ENCODE measurements at places on chromosomes 12 and 14. TPM values are rescaled to one million over a fixed set of nuclear protein-coding genes. Genes with fewer than 3 reads are reported as not detected.

Gene POTEG
- not detected for total RNA-seq

Gene EML1
- 4.7 TPM for total RNA-seq

Gene TSHR
- total RNA-seq, result not detected

Gene ACVRL1
- 0.44 TPM for total RNA-seq

Gene ANKS1B
- total RNA-seq, result 1.5 TPM

Gene PIWIL1
- not detected for total RNA-seq

Gene CATSPERB
- total RNA-seq, result 10.2 TPM

Gene ADAMTS20
- not detected for total RNA-seq

Gene ARMH4
- total RNA-seq, result not detected

DNA sequence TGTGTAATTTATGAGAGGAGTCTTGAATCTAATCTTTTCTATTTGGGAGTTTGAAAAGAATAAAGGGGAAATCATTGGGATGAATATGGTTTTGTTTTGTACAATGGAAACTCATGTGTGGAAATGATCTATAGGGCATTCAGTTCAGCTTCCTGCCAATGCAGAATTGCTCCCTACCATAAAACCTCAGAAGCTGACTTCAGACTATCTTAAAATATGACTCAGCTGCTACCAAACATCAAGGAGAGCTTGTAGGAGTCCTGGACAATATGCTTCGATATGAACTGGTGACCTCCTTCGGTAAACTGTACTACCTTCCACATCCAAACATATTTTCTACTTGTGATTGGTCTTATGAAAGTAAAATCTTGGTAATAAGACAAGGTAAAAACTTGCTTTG, 160.6 kb downstream of the CAPZA3 start:
- H3K4me1 ChIP-seq, result no peaks in the 10 kb centered on the region
- no peak overlapping the region for H3K27ac ChIP-seq
- H3K4me3 ChIP-seq, result no peak overlapping the region
- H3K36me3 ChIP-seq, result no peaks in the 10 kb centered on the region
- H3K27me3 ChIP-seq, result no peaks in the 10 kb centered on the region

DNA sequence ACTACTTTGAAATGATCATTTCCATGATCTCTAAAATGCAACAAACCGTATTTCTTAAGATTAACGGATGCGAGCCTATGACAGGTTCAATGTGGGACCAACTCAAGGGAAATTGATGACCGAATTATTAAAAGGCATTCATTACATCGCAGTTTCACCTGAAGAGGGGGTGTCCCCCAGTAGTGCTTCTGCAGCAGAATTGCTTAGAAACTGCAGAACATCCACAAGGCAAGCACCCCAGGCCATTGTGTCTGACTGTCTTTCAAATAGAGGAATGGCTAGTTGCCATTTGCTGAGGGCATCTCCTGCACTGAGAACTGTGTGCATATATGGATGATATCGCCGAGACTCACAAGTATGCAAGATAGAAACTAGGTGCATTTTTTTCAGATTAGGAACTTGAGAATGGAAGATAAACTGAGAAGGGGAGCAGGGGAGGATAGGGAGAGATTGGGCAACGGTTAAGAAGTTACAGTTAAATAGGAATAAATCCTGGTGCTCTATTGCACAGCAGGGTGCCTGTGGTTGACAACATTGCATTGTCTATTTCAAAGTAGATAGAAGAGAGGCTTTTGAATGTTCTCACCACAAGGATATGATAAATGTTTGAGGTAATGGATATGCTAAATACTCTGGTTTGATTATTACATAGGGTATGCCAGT, 234.3 kb upstream of the PLEKHG7 start:
- H3K27me3 ChIP-seq, result no peaks in the 10 kb centered on the region
- peaks cover 12% of the 10 kb centered on the region for H3K4me1 ChIP-seq
- DNase-seq, result no peak
- H3K36me3 ChIP-seq, result no peaks in the 10 kb centered on the region
- H3K4me3 ChIP-seq, result no peak overlapping the region

DNA sequence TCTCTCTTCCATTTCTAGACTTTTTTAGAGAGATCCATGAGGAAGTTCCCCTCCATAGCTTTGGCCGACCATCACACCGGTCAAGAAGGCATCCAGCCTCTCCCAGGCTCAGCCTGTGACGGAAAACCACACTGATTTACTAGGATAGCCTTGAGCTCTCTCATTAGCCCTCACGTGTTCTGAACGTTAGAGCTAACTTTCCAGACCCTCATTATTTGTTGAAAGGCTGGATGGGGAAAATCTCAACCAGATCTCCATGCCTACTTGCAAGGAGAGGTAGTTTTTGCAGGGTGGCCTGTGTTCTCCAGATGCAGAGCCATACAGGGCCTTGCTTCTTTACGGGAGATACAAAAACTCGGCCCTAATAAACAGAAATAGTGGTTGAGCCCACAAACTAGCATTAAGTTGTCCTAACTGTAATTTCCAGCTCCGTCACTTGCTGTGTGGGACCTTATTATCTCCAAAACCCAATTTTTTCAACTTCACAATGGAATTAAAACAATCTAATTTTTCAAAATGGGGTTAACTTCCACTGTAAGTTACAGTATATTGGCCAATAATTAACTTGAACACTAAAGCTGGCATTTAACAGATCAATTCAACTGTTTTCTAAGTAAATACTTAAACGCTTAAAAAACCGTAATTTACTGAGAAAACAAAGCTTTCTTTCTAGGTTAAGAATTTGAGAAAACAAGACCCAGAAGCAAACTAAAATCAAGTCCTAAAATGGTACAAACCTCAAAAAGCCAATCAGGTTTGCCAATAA, 65.3 kb downstream of the KLHL28 start:
- peak overlapping the region; percentile 94 for H3K4me3 ChIP-seq
- no peak for DNase-seq
- H3K27me3 ChIP-seq, result no peaks in the 10 kb centered on the region
- peak overlapping the region; percentile 89 for H3K27ac ChIP-seq
- peaks cover 18% of the 10 kb centered on the region for H3K36me3 ChIP-seq
- peaks cover 11% of the 10 kb centered on the region for H3K4me1 ChIP-seq

- no peak for DNase-seq
- no peak overlapping the region for H3K27ac ChIP-seq
- H3K4me3 ChIP-seq, result no peak overlapping the region
- no peaks in the 10 kb centered on the region for H3K27me3 ChIP-seq
- H3K36me3 ChIP-seq, result no peaks in the 10 kb centered on the region
- no peaks in the 10 kb centered on the region for H3K4me1 ChIP-seq
Observed at GRCh38 chr12:72074065-72074464, 135.4 kb downstream of the TPH2 start.

GRCh38 chr12:72406111-72406510, 133.9 kb downstream of the TRHDE start:
- no peaks in the 10 kb centered on the region for H3K36me3 ChIP-seq
- no peak overlapping the region for H3K4me3 ChIP-seq
- no peaks in the 10 kb centered on the region for H3K4me1 ChIP-seq
- H3K27me3 ChIP-seq, result no peaks in the 10 kb centered on the region

DNA sequence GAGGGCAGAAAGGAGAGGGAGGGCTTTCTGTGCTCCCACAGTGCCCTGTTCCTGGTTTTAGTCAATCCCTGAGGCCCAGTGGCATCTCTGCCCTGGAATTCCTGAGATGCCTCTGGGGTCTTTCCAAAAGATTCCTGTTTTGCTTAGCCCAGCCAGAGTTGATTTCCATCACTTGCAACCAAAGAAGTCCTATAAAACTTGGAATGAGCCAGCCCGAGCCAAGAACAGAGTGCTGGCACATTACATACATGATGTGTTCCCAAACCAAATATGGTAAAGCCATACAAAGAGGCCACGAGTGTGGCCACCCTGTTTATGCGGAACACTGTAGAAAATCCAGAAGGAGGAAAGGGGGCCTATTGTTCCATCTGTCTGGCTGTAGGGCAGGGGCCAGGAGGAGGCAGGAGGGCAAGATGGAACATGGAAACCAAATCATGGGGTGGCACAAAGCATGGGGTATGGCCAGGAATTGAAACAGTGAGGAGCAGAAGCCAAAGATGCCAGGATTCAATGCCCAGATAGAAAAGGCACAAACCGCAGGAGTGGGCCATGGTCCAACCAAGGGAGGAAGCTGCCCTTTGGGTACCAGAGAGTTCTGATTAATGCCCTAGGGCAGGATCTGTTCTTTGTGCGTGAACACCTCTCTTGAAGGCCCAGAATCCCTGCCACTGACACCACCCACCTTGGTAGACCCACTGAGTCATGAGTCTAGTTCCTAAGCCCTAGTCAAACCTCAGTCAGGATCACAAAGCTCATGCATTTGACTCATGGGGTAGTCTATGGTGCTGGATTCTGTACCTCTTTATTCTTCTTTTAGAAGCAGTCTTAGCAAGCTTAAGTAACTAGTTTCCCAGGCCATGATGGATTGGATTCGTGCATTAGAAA, 75.2 kb downstream of the LRRC74A start:
- no peak for DNase-seq
- H3K36me3 ChIP-seq, result no peaks in the 10 kb centered on the region
- H3K27me3 ChIP-seq, result no peaks in the 10 kb centered on the region
- H3K4me1 ChIP-seq, result no peaks in the 10 kb centered on the region
- H3K4me3 ChIP-seq, result no peak overlapping the region

DNA sequence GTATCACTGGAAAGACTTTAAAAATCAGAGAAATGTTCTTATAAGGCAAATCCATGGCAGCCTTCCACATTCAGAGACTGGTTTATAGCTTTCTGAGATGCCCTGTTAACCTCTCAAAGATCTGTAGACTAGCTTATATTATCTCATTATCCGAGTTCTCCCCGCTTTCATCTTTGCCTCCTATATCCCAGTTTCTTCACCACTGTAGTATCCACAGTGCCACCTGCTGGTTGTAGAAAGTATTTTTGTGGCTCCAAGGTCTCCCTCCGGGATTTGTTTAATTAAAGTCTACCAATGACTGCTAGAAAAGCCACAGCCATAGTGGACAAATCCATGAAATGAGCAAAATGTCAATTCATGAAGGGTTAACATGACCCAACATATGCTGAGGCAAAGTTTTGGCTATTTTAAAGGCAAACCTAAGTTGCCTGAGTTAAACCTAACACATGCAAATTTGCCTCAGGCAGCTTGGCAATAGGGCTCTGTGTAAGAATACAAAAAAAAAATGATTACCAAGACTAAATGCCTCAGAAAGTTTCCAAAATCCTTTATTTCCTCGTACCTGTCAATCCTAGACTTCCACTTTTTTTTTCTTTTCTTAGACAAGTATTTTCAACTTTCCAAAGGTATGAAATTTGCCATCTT, 218.8 kb upstream of the BMP4 start:
- peak; percentile 80 for DNase-seq
- H3K4me1 ChIP-seq, result peaks cover 30% of the 10 kb centered on the region
- H3K4me3 ChIP-seq, result no peak overlapping the region
- H3K27me3 ChIP-seq, result no peaks in the 10 kb centered on the region
- H3K36me3 ChIP-seq, result no peaks in the 10 kb centered on the region
- H3K27ac ChIP-seq, result no peak overlapping the region

GRCh38 chr14:68970038-68970612, 9.0 kb downstream of the ACTN1 start:
- H3K36me3 ChIP-seq, result peaks cover 64% of the 10 kb centered on the region
- H3K4me3 ChIP-seq, result no peak overlapping the region
- peaks cover 60% of the 10 kb centered on the region for H3K4me1 ChIP-seq
- no peaks in the 10 kb centered on the region for H3K27me3 ChIP-seq
- peak overlapping the region; percentile 51 for H3K27ac ChIP-seq

- no peak overlapping the region for H3K4me3 ChIP-seq
- H3K36me3 ChIP-seq, result no peaks in the 10 kb centered on the region
- H3K27me3 ChIP-seq, result no peaks in the 10 kb centered on the region
- no peak for DNase-seq
Observed at GRCh38 chr14:53411125-53411524, 258.0 kb upstream of the DDHD1 start.

GRCh38 chr14:23124337-23124954, 5.4 kb upstream of the CEBPE start:
- no peak for DNase-seq
- no peak overlapping the region for H3K4me3 ChIP-seq
- H3K27ac ChIP-seq, result no peak overlapping the region
- H3K36me3 ChIP-seq, result no peaks in the 10 kb centered on the region

GRCh38 chr12:50365709-50366406, 30.6 kb downstream of the FAM186A start:
- no peak overlapping the region for H3K4me3 ChIP-seq
- H3K27me3 ChIP-seq, result no peaks in the 10 kb centered on the region
- no peaks in the 10 kb centered on the region for H3K36me3 ChIP-seq
- no peak for DNase-seq
- H3K4me1 ChIP-seq, result no peaks in the 10 kb centered on the region

DNA sequence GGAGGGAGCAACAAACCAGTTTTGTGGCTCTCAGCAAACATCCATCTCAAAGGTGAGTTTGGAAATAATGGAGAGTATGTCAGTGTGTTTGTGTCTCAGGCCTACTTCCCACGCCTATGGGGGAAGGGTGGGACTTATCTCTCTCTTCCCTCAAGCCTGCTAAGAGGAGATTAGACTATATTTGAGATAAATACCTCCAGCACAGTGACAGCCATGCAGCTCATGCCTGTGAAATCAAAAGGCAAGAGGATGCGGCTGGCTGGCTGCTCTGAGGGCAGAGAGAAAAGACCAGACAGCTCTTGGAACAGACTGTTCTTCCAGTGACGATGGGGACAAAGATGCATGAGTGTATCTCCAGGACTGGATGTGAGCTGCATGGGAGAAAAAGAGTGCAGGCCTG, 14.7 kb upstream of the POC1B start:
- DNase-seq, result no peak
- H3K4me1 ChIP-seq, result peaks cover 34% of the 10 kb centered on the region
- no peak overlapping the region for H3K27ac ChIP-seq
- no peaks in the 10 kb centered on the region for H3K36me3 ChIP-seq
- H3K4me3 ChIP-seq, result no peak overlapping the region

GRCh38 chr12:79424109-79424721, 266.5 kb downstream of the PAWR start:
- peak overlapping the region; percentile 89 for H3K27ac ChIP-seq
- H3K27me3 ChIP-seq, result no peaks in the 10 kb centered on the region
- peak overlapping the region; percentile 27 for H3K4me3 ChIP-seq
- peaks cover 83% of the 10 kb centered on the region for H3K4me1 ChIP-seq

DNA sequence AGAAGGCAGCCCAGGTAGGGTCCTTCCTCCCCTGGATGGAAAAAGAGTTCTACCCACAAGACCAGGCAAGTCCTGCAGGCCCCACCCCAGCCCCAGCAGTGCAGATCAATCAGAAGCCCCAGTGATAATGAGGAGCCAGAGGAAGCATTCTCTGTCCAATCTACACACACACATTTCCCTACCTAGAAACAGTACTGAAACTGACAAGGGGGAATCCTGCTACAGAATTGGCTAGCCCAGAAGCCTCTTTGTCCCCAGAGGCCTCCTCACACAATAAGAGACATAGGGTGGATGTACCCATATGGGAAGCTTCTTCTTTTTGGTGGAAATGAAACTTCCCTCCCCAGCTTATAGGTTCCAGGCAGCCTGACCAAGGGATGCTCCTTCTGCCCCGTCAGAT, 9.9 kb downstream of the FSCB start:
- no peak for DNase-seq
- no peaks in the 10 kb centered on the region for H3K4me1 ChIP-seq
- no peak overlapping the region for H3K27ac ChIP-seq
- H3K4me3 ChIP-seq, result no peak overlapping the region
- H3K36me3 ChIP-seq, result no peaks in the 10 kb centered on the region
- H3K27me3 ChIP-seq, result no peaks in the 10 kb centered on the region

DNA sequence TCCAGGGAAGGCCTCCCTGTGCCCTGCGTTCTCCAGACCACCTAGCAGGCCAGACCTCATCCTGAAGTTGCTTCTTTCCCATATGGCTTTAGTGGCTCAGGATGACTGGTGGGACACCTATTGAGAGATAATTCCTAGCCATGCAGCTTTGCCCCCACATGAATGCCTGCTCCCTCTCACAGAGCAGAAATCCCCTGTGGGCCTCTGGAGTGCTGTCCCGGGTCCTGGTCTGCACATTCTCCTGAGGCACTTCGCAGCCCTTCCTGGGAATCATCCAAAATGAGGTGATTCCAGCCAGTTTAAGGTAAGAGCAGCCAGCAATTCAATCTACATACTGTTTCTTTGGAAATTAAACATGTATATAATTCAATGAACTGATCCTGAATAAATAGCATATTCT, 135.9 kb downstream of the GPR65 start:
- H3K4me3 ChIP-seq, result no peak overlapping the region
- H3K27me3 ChIP-seq, result no peaks in the 10 kb centered on the region
- no peaks in the 10 kb centered on the region for H3K36me3 ChIP-seq
- H3K4me1 ChIP-seq, result no peaks in the 10 kb centered on the region
- no peak overlapping the region for H3K27ac ChIP-seq

All from Calu3 (cell line).